Hippocampal formation (tissue), 2 donors: ENCODE measurements at places on chromosomes 1 and 21.

DNA sequence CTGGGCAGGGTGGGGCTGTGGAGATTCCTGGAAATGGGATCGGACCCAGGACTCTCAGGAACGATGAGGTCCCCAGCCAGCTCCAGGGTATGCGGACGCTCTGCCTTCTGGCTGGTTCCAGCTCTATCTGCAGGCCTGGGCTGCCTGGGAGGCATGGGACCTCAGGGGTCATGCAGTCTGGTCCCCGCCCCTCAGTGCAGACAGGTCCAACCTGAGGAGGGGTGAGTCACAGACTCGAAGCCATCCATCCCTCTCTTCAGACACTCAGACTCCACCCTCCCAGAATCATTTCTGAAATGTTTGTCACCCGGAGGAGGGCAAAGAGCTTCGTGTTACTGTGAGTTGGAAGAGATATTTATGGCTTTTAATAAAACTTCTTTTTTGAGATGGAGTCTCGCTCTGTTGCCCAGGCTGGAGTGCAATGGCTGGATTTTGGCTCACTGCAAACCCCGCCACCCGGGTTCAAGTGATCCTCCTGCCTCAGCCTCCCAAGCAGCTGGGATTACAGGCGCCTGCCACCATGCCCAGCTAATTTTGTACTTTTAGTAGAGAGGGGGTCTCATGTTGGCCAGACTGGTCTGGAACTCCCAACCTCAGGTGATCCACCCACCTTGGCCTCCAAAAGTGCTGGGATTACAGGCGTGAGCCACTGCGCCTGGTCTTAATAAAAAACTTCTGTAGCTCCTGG, 5.9 kb upstream of the MYOM3 start:
- no peak for DNase-seq

DNA sequence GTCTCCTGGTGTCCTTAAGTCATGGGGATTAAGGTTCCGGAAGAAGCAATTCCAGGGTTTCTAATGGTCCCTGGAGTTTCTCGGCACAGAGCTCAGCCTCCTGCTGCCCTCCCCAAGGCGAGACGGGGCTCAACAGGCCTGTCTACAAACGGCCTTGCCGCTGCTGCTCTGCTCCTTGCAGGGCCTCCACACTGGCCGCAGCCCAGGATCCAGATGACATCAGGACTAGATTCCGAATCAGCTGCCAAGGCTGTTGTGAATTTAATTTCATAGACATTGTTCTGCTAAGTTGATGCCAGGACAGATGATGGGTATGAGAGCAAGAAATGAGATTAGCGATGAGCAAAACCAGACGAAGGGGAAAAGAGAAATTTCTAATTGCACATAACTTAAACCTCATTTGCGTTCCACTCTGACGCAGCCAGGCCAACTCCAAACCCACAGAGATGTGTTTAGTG, 103.6 kb upstream of the BACE2 start:
- DNase-seq = no peak

DNA sequence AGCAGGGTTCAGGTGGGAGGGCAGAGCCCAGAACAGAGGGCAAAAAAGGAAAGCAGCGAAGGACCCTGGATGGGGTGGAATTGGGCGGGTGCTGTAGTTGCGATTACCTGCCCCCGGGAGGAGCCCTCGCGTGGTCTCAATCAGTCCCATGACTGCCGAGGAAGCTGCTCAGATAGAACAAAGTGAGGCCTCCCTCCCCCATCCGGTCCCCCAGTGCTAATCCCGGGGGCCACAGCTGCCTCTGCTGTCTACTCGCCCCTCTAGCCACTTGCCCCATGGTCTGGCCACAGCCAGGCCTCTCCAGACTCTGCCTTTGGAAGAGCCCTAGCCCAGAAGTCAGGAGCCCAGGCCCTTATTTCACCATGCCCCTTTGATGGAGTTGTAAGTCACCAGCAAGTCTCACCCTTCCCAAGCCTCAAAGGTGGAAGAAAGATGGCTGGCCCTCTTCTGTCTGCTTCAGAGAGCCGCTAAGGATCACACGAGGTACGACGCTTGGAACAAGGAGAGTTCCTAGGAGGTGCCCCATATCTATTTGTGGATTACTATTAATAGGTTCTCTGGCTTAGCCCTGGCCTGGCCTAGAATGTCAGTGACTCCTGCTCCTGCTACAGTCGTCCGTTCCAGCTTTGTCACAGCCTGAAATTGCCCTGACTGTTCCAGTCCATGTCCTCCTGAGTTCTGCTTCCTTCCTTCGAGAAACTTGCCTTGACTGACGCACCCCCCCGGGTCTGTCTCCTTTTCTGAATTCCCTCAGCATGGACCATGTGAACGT, 16.4 kb downstream of the ECHDC2 start:
- no peak for DNase-seq

GRCh38 chr1:38269923-38270848, 223.6 kb upstream of the POU3F1 start:
- no peak for DNase-seq

GRCh38 chr1:82837766-82838465, 1037.2 kb downstream of the ADGRL2 start:
- DNase-seq = no peak

DNA sequence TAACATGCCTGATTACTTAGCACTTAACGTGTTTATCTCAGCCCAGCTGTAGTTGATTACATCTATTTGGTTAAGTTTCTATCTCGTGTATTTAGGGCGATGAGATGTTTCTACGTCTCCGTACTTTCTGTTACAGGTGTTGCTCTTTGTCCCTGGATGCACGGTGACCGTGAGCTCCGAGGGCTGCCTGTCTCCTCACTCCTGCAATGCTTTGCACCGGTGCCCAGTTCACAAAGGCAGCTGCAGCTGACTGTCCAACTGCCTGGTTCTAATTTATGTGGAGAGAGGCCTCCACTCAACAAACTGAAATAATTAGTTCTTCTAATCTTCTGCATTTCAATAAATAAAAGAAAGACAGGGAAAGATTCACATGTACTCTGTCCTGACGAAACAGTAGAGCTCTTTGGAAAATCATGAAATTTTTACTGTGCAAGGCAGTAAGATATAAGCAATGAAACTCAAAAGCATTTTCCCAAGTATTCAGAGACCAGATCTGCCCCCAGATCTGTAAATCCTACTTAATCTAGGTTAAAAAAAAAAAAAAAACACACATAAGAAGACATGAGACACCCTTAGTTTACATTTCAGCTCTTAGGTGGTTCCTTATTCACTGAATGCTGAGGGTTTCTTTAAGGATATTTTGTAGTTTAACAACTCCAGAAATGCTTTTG, 108.2 kb downstream of the TGFBR3 start:
- no peak for DNase-seq

- DNase-seq = no peak
These were observed 1014.5 kb downstream of the BRINP3 start for GRCh38 chr1:189463166-189463565.

DNA sequence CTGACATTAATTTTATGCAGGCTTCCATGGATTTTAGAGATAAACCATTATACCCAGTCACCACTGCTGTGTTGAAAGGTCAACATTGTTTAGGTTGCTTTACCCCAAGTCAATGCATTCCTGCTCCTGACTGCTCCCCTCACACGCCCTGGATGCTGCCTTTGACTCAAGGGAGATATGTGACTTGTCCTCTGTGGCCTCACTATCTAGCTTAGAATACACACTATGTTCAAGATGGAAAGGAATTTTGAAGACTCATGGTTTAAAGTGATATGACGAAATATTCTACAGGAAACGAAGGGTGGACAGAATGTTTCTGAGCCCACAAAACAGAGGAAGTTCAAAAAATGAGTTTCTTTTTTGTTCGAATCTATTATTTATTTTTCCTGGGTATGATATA, 170.4 kb upstream of the NR5A2 start:
- DNase-seq = no peak

DNA sequence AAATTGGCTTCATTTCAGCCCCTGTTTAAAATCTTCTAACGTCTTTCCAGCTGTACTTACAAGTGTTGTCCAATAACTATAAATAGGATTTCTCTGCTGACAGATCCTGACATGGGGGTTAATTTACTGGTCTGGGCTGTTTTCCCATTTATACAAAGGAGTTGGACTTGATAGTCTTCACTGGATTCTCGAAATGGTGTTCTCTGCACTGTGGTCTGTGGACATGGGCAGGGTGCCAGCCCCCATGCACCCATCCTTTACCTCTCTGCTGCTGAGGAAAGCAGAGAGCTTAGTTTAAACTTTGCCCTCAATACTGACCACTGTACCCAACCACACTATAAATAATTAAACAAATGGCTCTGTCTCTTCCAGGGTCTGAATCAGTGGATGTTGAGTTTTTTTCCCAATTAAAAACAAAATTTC, 5.2 kb downstream of the DIO1 start:
- DNase-seq = no peak

DNA sequence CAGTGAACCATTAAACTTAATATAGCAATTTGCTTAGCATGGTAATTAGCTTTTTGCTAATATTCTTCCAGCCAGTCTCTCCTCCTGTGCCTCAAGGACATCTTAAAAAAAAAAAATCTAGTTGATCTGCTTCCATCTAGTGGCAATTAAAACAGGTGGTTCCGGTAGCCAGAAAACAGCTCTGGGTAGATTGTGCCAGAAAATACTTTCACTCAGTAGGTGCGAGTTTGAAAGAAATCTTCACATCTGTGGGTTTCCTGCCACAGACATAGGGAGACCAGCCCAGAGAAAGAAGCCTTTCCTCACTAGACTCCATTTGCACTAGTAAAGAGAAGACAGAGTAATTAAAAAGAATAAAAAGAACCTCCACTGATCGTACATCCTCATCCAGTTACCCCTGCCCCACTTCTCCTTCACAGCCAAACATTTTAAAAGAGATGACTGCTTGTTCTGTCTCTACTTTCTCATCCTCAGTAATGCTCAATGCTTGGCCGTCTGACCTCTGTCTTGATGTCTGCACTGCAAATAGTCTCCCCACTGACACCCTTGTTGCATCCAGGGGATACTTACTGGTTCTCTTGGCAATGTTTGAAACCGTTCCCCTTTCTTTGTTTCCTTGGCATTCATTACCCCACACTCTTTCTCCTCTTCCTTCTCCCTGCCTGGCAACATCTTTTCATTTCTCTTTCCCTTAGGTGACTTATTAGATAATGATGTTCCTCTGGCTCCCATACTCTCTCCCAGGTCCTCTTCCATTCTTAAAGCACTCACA, 16.9 kb downstream of the SELL start:
- DNase-seq = no peak

- no peak for DNase-seq
These were observed 43.4 kb downstream of the LTN1 start for GRCh38 chr21:28949318-28949717.

DNA sequence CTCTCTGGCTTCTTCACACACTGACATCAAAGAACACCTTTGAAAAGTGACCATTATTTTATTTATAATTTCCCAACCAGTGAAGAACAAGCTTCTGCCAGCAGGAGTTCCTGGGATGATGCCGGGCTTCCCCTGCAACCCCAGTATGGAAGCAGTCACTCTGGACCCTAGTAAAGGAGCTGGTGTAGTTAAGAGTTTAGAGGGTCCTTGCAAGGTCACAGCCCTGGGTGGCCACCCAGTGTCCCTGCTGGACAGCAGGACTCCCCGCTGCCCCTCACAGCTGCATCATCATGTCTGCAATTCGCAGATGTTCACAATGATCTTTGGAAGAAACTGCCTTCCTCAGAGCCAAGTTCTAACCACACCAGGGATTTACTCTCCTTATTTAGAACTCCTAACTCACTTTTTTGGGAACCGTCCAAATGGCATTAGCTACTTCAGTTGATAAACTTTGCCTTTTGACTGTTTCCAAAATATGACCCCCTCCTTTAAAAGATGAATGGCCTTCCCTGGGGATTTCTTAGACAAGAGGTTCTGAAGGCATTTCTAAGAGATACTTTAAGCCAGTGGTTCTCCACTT, 90.6 kb downstream of the HIVEP3 start:
- no peak for DNase-seq

GRCh38 chr1:3530086-3530925, 75.8 kb downstream of the ARHGEF16 start:
- DNase-seq = no peak

GRCh38 chr1:16386454-16387113, 19.5 kb downstream of the SZRD1 start:
- DNase-seq = no peak

- no peak for DNase-seq
These were observed 56.7 kb downstream of the SLC44A5 start for GRCh38 chr1:75554181-75554580.

GRCh38 chr21:35908311-35909078, 151.8 kb downstream of the SETD4 start:
- DNase-seq = no peak

DNA sequence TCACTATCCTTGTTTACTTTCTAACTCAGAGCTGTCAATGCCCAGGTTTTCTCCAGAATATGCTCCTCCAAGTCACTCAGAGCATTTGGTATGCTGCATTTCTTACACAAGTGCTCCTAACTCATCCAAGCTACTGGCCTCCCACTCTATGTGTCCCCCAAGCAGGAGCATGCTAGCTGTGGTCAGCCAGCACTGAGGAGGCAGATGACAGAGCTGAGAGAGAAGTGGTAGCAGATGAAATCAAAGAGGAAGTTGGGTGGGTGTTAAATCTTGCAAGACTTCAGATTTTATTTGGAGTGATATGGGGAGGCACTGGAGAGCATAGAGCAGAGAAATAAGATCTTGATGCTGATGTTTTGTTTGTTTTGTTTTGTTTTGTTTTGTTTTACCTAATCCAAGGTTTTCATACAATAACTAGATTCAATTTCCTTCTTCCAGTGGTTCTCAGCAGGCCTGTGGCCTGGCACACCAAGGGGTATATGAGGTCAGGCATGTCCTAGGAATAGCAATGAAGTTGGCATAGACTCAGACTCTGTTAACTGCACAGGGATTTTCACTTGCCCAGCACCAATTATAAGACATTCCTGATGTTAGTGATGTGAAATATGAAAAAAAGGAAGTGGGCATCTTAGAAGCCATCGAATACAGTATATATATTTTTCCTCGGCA, 3.1 kb upstream of the PGBD5 start:
- DNase-seq = no peak

- no peak for DNase-seq
These were observed 4.9 kb upstream of the KIF14 start for GRCh38 chr1:200625381-200625824.

DNA sequence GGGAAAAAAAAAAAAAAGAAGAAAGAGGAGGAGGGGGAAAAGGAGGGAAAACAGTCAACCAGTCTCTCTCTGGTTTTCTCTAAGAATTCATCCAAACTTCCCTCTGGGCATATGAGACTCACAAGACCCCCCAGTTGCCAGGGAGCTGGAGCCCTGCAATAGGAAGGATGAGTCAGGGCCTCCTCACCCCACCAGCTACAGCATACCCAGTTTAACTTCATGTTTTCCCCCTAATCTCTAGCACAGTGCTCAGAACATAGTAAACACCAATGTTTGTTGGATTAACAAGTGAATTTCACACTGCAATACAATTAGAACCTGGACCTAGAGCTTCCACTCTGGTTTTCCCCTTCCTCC, 7.8 kb downstream of the F11R start:
- no peak for DNase-seq
